ENCODE measurements at places on chromosomes 5 and 9.

- no peak for DNase-seq
Measured at GRCh38 chr5:122179701-122180100, 50.4 kb downstream of the ZNF474 start.

DNA sequence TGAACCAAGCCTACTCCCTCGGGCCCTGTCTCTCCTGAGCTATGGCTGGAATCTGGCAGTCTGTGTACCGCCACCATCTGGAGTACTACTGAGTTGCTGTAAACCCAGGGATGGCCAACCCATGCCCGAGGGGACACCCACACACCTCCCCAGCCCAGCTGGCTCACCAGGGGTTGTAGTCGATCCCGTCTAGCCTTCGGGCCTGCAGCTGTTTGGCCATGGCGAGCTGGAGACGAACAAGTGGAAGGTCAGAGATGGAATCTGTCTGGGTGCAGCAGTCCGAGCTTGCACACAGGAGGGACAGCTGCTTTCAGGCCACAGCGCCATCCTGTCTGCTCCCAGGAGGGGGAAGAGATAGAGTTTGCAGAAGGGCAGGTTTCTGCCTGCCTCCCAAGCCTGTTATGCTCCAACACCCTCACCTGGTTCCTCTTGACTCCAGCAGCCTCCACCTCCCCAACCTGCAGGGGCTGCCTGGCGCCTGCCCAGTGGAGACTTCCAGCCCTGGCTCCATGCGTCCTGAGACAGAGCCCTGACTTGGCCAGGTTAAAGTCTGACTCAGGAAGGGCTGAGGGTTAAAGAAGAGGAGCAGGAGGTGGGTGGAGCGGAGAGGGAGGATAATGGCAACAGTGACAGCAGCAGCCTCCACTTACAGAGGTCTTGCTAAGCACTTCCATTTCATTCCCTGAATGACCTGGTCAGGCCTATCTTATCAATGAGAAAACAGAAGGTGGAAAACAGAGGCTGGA lies 15.8 kb upstream of the SPOUT1 start:
- peak; percentile 77 for DNase-seq

- no peak for DNase-seq
Measured at GRCh38 chr9:16304301-16304700, 566.2 kb downstream of the BNC2 start.

- DNase-seq: no peak
Measured at GRCh38 chr5:95102687-95103086, 182.2 kb downstream of the MCTP1 start.

DNA sequence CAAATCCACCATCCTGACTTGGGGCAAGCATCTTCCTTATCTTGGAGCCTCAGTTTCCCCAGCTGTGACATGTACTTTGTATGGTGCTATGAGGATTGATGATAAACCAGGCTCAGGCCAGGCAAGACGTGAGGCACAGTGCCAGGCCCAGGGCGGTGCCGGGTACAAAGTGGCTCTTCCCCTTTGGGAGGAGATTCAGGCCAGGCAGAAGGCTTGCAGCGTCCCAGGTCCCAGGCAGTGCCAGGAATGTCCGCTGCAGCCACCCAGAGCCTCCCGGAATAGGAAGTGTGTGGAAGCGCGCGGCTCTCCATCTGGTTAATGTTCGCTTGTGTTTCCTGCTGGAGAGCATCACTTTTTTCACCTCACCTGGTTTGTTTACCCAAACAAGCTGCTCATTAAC lies 12.6 kb upstream of the DENND1A start:
- DNase-seq: no peak

- DNase-seq: no peak
Measured at GRCh38 chr5:154058055-154059038, 19.6 kb downstream of the MFAP3 start.

DNA sequence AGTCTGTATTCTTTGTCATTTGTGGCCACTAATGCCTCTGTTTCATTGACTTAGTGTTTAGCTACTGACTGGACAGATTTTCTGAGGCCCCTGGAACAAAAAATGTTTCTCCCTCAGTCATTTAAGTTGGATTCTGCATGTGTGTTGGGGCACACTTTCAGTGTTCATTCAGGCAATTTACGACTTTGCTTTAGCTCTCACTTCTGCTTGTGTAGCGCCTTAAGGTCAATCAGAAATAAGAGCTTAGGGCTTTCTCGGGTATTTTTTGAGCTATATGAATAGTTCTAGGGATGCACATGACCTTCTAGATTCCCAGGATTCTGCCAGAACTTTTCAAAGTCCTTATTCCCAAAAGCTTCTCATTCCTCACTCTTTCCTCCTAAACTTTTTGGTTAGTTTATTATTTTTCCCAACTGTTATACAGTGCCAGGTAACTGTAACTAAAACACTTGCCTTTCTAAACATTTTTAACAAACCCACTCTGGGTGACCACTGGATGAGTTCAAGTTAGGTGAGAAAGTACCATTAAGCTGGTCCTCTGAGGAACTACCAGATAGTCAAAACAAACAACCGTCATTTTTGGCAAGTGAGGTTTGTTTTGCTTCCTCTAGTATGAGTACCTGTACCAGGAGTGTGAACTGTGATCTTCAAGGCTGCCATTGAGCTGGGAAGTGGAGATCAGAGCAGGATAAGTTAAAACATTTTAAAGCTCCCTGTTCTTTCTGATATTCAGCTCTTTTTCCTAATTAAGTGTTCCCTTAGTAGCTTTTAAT lies 571.3 kb upstream of the TLE4 start:
- no peak for DNase-seq

- no peak for DNase-seq
Measured at GRCh38 chr5:156798201-156798600, 51.9 kb upstream of the PPP1R2B start.

GRCh38 chr9:94672811-94673487 lies 33.6 kb upstream of the FBP1 start:
- no peak for DNase-seq

DNA sequence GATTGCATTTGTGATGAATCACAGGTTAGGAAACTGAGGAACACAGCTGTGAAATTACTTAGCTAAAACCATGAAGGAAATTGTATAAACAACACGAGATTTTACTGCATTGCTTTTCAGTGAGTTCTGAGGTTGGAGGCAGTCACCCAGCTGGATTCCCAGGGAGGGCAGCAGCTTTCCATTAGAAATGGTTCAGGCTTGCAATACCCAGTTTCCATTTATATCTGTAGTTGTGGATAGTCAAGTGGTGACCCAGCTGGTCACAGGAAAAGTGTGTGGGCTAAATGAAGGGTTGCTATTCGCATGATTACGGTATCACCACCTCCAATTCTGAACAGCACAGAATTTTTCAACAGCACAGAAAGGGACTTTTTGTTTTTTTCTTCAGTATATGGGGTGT lies 34.3 kb upstream of the SPATA31D4 start:
- no peak for DNase-seq
